ENCODE measurements at places on chromosomes 6 and 20. TPM values are rescaled to one million over a fixed set of nuclear protein-coding genes. Genes with fewer than 3 reads are reported as not detected.

Gene EDN3
- 12.4 TPM for total RNA-seq

Gene SLC22A16
- 2.0 TPM for total RNA-seq

Gene RAD21L1
- not detected for total RNA-seq

Gene TGM3
- total RNA-seq: 16.6 TPM

Gene PRELID3B
- 50.0 TPM for total RNA-seq

Gene CTAGE9
- not detected for total RNA-seq

Gene BEND6
- total RNA-seq: 5.6 TPM

DNA sequence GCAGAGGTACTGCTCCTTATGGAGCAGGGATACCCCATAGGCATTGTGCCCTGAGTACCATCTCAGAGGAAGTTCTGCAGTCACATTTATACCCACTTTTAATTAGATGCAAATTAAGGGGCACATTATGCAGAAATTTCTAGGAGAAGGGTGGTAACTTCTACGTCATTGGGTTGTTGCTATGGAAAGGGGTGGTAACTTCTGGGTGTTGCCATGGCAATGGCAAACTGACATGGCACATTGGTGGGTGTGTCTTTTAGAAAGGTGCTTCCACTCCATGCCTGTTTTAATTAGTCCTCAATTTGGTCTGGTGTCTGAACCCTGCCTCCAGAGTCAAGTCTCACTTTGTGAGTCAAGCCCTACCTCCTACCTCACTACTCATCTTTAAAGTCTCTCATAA is 42.0 kb downstream of the RSPO3 start:
- no peak for DNase-seq

GRCh38 chr20:53515749-53516148 is 77.9 kb downstream of the ZNF217 start:
- DNase-seq: no peak

DNA sequence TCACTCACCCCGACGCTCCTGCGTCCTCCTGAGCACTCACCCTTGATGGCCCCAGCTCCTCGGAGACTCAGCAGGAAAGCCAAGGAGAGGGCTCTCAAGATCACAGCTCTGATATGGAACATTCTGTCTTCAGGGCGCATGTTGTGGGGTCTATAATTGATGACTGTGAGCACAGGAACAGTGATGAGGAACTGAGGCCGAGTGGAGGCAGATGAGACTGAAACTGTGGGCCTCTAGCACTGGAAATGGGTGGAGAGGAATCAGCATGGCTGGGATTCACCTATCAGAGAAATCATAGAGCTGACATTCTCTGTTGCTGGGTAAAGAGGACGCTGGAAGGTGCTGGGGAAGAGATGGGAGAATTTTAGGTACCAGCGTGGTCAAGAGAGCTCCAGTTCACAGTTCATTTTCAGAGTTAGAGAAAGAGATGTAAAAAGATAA is at the start of gene HLA-DPA1:
Gene HLA-DPA1, minus strand, starts transcription at position 219 of the 441 bp plus-strand sequence.
- DNase-seq: no peak

DNA sequence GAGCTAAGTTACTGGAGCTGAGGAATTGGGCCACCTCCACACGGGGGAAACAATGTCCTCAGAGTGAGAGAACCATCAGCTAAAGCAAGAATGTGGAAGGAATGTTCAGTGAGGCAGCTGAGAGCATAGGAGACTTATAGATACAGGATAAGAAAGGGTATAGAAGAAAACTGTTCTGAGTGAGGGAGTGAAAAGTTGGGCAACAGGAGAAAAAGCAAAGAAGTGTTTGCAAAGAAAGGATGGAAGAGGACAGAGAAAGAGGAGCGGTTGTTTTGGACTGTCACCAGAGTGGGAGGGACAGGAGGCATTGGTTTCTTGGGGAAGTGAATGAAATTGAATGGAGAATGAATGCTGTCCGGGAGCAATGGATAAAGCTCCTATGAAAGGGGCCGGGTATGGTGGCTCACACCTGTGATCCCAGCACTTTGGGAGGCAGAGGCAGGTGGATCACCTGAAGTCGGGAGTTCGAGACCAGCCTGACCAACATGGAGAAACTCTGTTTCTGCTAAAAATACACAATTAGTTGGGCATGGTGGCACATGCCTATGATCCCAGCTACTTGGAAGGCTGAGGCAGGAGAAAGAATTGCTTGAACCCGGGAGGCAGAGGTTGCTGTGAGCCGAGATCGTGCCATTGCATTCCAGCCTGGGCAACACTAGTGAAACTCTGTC is 296.5 kb downstream of the ADGB start:
- DNase-seq: no peak

DNA sequence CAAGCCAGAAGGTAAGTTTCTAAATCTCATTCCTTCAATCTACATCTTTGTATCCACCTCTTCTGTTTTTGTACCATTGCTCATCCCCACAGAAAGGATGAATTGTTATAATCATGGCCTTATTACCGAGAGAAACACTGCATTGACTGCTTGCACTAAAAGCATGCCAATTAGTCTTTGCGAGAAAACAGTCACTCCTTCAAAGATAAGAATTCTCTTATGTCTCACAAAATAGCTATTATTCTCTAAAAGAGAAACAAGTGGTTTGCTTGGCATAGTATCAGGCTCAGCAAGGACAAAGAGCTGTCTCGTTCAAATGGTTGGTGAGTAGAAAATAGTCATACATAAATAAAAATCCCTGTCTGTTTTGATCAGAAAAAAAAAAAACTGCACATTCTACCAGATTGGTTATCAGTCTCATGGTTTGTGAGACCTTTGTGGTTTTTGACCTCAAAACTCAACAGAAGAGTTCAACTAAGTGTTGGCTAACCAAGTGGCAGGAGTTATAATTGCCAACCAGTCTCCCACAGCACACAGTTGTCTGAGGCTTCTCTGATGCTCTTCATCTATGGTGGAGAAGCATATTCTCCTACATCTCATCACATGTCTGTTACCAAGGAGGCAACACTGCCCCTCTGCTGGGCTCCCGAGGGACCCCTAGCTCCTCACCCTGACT is 35.1 kb upstream of the ARMH2 start:
- no peak for DNase-seq

DNA sequence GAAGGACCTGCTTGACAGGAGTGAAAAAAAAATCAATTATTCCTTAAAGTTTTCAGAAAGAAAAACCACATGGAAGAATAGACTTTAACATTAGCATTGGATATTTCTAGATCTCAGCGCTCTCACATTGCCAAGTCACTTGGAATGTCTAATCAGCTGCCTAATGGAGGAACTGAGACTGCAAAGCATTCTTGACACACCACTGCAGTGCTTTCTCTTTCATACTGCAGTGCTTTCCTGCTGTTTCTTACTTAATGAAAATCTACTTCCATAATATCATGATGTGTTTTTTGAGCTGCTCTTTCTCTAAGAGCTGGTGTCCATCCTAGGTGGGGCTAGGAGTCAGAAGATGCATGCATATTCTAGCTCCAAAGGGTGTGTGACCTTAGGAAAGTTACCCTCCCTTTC is 20.4 kb upstream of the MCM3 start:
- DNase-seq: peak; percentile 13

DNA sequence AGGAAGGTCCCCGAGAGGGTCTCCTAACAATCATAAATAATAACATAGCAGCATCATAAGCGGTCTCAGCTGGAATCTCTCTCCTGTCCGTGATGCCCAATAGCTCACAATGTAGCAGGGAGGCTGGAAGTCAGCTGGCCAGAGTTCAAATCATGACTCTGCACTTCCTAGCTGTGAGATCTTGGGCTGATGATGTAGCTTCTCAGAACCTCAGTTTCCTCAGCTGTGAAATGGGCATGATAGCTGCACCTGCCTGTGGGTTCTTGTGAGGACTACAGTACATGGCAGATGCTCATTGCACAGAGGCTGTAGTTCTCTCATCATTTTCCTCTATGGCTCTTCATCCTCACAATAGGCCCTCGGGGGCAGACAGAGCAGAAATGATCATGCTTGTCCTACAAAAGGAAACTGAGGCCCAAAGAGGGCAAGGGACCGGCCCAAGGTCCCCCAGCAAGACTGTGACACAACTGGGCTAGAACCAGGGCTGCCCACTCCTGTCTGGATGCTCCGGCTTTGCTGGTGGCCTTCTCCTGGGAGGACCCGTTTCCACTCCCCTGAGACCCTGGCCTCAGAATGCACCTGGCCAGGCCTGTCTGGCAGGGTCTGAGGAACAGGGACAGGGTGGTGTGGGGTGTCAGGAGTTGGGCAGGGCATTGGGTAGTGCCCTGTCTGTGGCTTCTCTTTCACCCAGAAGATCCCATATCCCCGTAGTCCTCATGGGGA is 17.7 kb downstream of the SLC12A5 start:
- no peak for DNase-seq

GRCh38 chr20:10313215-10313614 is 94.6 kb downstream of the SNAP25 start:
- no peak for DNase-seq

DNA sequence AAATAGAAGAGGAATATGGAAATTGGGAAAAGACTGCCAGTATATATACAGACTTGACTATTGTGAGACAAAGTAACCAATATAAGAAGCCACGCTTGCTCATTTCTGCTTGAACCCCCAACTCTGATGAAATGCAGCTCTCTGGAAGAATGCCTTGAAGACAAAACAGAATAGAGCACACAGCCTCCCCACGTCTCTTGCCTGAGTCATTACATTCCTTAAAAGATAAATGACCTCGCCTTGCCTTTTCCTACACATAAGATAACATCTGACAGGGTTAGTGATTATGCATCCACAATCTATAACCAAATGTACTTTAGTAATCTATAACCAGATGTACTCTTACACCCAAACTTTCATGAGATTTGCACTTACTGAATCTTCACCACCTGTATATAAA is 141.1 kb upstream of the EEF1E1 start:
- DNase-seq: no peak

GRCh38 chr6:159065759-159066329 is 21.1 kb upstream of the TAGAP start:
- no peak for DNase-seq

- no peak for DNase-seq
Measured at GRCh38 chr6:15907914-15908518, 220.9 kb upstream of the MYLIP start.

DNA sequence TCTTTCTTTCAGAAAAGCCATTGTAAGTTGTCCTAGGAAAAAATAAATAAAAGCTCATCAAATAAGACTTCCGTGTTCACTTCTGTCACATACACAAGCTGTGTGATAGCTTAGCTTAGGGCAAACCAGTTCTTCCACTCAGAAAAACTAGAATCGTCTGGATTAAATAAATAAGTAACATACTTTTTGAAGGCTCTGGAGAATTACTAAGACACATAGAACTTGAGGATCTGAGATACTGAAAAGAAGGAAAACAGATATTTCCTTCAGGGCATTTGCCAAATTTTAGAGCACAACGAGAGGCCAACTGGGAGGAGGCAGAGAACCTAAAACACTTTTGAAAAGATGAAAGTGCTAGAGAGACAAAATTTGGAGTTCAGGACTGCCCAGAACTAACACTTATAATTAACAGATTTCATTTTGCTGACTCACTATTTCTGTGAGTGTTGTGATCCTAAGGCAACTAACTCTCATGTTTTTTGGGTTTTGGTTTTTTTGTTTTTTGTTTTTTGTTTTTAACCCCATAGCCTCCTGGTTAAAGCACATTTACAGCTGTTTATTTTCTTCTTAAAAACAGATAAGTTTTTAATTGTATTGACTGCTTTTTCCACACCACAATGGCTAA is 38.7 kb upstream of the THEMIS start:
- no peak for DNase-seq

- no peak for DNase-seq
Measured at GRCh38 chr6:144064402-144065212, 30.8 kb downstream of the SF3B5 start.

DNA sequence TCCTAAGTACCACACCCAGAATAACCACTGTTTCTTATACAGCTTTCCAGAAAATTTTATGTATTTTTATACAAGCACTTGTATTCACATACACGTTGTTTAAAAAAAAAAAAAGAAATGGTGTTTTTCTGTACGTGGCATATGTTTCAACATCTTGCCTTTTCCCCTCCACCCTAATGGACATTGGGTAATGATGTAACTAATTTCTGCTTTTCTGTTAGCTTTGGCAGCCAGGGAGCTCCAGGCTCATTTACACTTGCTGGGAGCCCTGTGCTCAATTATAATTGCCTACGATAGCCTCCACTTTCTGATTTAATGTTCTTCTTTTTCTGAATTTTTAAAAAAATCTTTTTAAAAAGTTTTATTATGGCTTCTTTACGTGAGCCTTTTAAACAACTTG is 352.4 kb downstream of the UTRN start:
- no peak for DNase-seq

DNA sequence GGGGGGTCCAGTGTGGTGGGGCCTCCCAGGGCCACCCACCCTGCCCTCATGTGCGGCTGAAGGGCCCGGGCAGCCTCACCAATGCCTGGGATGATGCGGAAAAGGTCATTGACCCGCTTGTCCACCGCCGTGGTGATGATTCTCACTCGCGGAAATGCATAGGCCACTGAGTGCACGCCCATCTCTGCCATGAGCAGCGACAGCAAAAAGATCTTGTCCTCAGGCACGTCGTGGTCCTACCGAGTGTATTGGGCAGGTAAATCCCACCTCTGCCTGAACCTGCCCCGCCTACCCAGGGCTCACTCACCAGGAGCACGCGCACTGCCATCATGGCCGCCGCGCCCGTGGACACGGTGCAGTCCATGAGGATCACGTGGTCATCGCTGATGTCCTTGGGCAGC is 16.1 kb downstream of the UCKL1 start:
- no peak for DNase-seq

DNA sequence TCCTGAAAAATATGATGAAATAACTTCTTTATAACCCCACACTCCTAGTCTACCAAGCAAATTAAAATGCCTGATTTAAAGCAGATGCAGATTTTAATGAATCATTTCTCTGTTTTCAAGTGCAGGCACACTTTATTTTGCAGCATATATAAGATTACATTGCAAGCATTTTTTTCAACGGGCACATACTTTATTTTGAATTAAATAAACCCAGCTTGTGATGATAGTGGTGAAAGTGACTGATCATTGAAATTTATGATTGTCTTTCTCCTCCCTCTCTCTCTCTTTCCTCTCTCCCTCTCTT is 12.2 kb upstream of the MOXD1 start:
- no peak for DNase-seq

- no peak for DNase-seq
Measured at GRCh38 chr6:75611702-75612375, 10.2 kb downstream of the SENP6 start.

DNA sequence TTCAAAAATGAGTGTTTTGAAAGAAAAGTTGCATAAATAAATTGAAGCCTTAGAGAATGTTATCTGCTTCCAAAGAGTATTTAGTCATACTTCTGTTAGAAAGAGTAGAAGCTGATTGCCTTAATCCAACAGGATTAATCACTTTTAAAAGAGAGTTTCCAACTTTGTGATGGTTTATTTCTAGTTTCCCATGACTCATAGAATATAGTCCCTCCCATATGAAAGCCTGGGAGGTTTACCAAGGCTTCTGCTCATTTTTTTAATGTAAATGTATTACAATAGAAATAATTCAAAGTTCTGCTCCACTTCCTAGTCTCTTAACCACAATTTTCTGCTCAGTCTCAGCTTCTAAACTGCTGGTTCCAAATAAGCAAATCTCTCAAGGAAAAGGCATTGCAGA is 118.0 kb upstream of the IRAK1BP1 start:
- DNase-seq: no peak
